ENCODE measurements at places on chromosomes 3 and 15.

GRCh38 chr3:161082063-161082462 is 23.1 kb downstream of the B3GALNT1 start:
- DNase-seq, result no peak

- no peak for DNase-seq
Observed at GRCh38 chr15:86327230-86327865, 247.7 kb downstream of the AGBL1 start.

DNA sequence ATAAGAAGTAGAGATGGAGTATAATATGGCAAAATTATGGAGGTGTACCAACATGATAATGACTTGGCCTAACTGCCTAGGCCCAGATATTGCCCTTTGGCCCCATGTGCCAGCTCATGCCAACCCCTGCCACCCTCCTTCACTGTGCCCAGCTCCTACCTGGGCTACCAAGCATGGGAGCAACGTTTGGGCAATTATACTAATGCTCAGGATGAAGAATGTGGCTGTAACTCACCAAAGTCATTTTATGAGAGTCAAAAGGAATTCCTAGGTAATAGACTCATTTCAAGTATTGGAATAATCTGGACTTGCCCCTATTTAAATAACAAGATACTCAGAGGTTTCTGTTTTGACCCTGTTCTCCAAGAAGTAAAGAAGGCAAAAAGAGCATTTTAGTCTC is 240.2 kb upstream of the IL12A start:
- DNase-seq, result no peak

GRCh38 chr3:111585217-111585616 is 9.9 kb downstream of the ZBED2 start:
- no peak for DNase-seq

DNA sequence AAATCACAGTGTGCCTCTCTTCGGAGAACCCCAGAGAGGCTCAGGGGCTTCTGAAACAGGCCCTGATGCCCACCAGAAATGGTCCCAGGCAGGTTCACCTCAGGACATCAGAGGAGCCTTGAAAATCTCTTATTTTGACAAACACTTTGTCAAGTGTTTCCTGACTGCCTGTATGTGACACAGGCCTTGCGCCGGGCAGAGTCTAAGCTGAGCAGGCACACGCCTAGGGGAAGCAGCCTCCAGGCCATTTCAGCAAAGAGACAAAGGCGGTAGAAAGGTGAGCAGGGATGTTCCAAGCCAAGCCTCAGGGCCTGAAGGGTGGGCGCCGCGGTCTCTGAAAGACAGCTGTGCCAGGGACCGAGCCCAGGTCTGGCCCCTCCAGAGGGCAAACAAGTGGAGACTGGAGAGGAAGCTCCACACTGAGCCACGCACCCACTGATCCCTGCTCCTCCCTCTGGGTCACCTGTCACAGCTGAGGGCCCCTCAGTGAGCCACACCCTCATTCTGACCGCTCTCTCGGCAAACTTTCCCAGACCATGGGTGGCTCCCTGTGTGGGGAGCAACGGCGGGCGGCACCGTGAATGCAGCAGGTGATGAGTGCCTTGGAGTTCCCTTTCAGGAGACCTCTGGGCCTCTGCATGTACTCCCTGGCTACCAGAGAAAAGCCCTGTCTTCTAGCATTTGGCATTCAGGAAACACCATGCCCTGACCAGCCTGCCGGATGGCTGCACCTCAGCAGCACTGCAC is 136.1 kb downstream of the ADAMTS17 start:
- no peak for DNase-seq

DNA sequence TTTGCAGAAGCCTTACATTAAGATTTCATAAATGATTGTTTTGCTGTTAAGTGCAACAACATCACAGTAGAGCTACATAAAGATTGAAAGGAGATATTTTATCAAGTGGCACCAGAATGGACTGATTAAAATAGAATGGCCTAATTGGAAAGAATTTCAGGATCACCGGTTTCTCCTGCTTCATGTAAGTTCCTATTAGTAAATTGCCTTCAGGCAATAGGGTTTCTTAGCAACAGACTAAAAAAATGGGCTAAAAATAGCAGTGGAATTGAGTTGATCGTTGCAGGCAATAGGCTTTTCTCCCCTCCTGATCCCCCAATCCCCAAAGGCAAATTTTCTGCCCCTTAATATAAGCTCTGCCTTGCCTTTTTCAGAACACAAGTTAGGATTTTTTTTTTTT is 917 bp downstream of the LNP1 start:
- DNase-seq, result no peak

GRCh38 chr3:148255981-148256969 is 441.4 kb upstream of the AGTR1 start:
- no peak for DNase-seq

DNA sequence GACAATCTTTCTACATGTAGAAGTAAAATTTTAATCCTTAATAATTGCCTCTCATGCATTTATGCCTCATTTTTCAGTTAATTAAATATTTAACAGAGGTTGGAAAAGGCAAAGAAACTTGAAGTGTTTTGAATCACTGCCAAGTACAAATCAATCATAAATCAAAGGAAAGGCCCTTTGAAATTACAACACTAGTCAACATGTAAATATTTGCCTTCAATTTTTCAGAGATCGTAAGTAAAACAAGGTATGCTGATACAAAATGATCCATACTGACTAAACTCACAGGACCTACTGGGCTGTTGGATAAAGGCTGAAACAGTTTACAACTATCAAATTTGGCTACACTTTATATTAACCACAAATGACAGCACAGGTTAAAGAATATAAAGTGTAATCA is 33.9 kb downstream of the ZBBX start:
- no peak for DNase-seq

DNA sequence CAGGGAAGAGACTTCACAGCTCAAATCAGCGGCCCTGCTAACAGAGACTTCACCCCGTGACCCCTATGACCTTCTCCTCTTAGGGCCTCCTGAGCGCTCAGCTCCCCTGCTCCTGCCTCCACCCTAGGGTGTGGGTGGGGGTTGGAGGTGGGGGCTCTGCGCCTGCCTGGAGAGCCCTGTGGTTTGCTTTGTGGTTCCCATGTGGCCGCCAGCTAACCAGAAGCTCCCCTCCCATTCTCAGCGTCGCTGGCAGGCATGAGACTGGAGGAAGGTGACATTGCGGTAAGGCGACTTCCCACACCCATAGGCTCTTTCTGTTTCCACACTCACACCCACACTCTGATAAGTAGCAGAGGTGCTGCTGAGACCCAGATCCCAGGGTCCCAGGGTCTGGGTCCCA is 27.6 kb downstream of the XYLB start:
- DNase-seq, result no peak

DNA sequence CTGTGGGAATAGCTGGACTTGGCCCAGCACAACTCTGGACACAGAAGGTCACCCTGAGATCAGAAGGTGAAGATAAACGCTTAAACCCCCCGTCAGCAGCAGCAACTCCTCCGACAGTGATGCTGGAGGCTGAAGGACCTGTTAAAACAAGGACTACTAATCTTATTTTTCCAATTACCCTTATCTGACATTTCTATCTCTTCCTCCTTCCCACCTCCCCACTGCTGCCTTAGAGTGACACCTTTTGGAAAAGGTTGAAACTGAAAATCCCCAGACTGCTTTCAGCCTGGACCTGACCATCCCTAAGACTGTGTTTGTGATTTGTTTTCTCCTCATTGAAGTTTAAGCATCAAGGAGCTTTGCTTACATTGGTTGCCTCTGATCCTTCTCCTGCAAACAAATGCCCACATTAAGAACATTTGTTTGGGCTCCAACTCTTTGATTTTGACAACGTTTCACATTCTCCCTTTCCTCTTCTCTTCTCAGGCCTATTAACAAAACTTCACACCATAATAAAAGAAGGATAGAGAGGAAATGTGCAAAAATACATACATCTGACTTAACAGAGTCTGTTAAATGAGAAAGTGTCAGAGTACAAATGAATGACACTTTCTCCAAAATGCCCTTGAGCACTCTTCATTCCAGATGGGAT is 410.6 kb upstream of the WNT5A start:
- DNase-seq, result no peak

DNA sequence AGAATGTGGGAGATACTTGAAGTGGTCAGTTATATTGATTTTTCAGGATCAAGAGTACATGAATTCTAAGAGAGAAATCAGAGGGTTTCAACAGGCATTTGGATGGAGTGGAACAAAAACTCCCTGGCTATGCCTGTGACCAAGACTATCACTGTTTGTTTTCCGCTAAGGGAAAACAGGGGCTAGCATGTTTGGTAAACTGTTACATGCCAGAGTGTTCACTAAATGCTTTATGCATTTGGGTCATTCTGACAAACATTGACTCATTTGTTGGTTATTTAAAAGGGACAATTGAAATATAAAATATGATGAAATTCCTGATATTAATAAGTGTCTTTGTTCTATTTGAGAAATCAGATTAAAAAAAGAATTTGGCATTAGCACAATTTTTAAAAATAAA is 603.9 kb upstream of the KCNMB2 start:
- DNase-seq, result no peak

DNA sequence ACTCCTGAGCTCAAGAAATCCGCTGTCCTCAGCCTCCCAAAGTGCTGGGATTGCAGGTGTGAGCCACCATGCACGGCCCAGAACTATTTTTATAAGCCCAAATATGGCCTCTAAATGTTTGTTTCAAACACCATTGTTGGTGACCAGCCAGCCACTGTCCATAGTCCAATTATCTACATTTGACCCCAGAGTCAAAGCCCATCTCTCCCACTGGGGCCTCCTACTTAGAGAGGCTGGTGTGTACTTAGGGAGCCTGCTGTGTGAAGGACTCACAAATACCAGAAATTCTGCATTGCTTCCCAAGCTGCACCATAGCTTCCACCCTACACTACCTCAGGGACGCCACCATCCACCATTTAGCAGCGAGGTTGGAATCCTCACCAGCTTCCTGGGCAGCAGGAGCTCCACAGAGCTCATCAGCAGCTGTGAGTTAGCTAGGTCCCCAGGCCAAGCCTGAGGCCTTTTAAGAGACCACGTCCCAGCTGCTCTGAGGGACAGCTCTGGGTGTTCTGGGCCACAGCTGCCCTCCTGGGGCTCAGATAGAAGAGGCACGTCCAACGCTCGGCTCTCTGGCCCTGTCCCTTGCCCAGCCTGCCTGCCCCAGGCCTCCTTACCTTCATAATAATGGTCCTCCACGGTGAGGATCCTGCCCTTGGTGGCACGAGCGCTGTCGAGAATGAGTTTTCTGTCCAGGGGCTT is 29.5 kb downstream of the TKT start:
- DNase-seq, result no peak

DNA sequence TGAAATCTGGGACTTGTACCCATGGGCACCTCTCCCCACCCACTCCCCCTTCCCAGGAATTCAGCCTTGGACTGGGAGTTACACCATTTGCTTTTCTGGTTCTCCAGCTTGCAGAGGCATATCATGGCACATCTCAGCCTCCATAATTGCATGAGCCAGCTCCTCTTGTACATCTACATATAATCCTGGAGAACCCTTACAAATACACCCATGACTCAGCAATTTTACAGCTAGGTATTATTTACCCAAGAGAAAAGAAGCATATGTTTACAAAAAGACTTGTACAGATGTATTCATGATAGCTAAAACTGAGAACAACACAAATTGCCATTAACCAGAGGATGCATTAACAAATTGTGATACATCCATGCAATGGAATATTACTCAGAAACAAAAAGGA is 58.4 kb downstream of the RPLP1 start:
- no peak for DNase-seq

DNA sequence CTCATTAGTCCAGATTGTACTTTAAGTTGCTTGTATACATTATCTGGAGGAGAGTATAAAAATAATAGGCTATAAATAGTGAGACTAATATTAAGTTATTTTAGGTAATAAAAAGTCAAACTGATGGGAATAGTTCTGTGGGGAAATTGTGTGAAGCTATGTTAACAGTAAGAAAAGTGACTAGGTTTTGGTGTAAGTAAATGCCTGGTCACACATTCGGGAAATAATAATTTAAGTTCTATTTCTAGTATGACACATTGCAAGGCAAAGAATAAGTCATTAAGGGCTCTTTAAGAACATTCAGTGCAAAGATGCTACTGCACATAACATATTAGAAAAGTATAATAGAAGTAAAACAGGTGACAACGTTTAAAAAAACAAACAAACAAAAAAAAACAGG is 18.8 kb upstream of the NRROS start:
- DNase-seq, result no peak

GRCh38 chr3:53104762-53105161 is 25.5 kb downstream of the RFT1 start:
- DNase-seq, result no peak

DNA sequence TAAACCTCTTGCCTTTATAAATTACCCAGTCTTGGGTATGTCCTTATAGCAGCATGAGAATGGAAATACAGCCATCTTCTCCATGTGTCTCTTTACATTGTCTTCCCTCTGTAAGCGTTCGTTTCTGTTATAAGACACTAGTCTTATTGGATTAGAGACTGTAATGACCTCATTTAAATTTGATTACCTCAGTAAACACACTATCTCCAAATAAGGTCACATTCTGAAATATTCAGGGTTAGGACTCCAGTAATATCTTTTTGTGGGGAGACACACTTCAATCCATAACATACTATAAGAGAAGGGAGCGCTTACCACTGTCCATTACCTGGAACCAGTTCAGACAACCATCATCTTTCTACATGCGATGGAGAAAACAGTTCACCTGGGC is 34.3 kb upstream of the CD47 start:
- DNase-seq, result no peak

DNA sequence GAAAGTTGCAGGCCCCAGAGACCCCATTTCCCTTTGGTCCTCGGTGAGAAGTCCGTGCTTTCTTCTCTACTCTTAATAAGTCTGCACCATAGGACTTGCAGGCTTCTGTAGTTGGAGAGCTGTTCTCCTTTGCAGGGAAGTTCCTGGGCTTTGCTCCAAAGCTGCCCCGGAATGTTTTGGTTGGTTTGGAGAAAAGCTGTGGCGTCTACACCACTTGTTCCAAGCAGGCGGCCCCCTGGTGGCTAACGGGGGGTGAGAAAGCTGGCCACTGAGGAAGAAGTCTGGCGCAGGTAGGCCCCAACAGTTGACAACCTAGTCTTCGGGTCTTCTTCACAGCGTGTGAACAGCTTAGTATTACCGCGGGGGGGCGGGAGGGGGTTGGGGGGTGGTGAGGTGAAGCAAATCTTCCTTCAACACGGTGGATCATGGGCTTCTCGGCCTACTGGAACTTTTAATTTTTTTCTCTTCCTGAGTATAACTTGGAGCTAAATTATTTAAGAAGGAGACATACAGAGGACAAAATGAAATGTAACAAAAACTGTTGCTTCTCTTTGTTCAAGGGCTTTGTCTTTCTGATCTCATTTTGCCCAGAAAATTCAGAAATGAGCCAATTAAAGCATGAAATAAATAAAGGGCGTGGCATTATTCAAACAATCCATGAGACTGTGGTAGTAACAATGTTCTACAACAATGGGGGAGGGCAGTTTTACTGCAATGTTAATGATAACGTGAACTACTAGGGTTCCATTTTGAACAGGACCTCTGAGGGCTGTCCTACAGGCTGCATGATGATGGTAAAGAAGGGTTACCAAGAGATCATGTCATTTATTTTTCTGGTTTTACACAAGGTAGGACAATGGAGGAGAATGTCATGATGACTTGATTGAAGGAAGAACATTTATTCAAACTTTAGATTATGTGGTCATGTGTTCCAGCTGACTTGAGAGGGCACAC is 2.2 kb upstream of the THRB start:
- peak; percentile 81 for DNase-seq

- no peak for DNase-seq
Observed at GRCh38 chr15:63491979-63492378, 12.4 kb upstream of the USP3 start.

GRCh38 chr3:123587401-123587800 is 2.5 kb upstream of the HACD2 start:
- DNase-seq, result no peak

Measured in pancreas (tissue), 10 donors.